ENCODE measurements at places on chromosomes 16 and 17. TPM values are rescaled to one million over a fixed set of nuclear protein-coding genes. Genes with fewer than 3 reads are reported as not detected.

DNA sequence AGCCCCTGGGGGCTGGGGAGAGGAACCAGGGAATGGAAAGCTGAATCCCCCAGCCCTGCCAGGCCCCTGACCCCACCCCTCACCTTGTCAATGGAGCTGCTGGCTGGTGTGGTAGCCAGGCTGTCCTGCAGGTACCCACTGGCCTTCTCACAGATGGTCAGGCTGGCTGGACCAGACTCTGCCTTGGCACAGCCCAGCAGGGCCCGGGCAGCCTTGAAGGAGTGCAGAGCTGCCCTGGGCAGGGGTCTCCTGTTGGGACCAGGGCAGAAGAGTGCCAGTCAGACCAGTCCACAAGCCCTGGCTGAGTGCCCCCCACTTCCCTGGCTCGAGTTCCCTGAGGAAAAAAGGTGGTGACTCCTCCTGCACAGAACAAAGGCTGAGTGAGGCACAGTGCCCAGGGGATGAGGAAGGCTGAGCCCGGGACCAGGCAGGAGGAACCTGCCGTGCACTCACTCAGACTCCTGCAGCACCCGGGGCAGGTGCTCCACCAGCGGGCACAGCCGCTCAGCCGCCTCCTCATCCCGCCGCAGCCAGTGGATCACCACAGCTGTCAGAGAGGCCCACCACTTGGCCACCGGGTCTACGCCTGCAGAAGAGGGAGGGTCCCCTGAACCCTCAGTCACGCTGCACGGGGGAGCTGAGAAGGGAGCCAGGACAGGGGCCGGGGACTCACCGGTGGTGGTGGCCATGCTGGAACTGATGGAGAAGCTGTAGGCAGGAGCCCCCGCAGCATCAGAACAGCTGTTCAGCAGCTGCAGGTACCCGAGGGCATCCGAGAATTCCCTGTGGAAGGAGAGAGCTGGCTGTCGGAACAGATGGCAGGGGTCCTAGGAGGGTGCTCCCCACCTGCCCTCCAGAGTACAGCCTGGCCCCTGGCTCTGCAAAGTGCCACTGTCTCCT, 22.4 kb downstream of the SREBF1 start:
- H3K27me3 ChIP-seq: no peaks in the 10 kb centered on the region
- no peak overlapping the region for H3K4me3 ChIP-seq

GRCh38 chr17:27511168-27511883, 55.1 kb downstream of the KSR1 start:
- no peak overlapping the region for H3K4me3 ChIP-seq
- no peaks in the 10 kb centered on the region for H3K36me3 ChIP-seq
- no peaks in the 10 kb centered on the region for H3K27me3 ChIP-seq
- H3K4me1 ChIP-seq: no peaks in the 10 kb centered on the region
- DNase-seq: no peak

DNA sequence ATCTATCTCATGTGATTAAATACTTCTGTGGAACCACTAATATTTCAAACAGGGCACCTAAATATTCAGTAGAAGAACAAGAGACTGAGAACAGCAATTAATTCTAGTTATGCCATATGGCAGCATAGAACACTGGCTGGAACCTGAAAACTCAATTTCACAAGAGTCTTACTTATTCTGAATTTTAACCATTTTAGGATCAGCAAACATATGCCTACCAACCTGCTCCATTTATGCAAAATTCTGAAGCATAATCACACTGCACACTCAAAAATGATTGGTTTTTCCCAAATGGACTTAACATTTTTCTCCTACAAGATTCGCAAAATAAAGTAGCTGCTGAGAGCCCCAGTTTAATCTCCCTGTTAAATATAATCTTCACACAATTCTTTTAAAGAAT, 43.2 kb downstream of the SKAP1 start:
- H3K4me1 ChIP-seq: no peaks in the 10 kb centered on the region
- H3K4me3 ChIP-seq: no peak overlapping the region
- DNase-seq: no peak
- no peaks in the 10 kb centered on the region for H3K27me3 ChIP-seq
- no peak overlapping the region for H3K27ac ChIP-seq

The WNT9B gene
- total RNA-seq: not detected

All from Peyer's patch (tissue), 4 donors.